GM06990 (cell line): ENCODE measurements at places on chromosomes 1 and 21.
A peak's percentile ranks its signal among the peaks of the same experiment; 100 is the strongest.

GRCh38 chr1:244052728-244053312, 1.7 kb downstream of the ZBTB18 start:
- no peak for DNase-seq

DNA sequence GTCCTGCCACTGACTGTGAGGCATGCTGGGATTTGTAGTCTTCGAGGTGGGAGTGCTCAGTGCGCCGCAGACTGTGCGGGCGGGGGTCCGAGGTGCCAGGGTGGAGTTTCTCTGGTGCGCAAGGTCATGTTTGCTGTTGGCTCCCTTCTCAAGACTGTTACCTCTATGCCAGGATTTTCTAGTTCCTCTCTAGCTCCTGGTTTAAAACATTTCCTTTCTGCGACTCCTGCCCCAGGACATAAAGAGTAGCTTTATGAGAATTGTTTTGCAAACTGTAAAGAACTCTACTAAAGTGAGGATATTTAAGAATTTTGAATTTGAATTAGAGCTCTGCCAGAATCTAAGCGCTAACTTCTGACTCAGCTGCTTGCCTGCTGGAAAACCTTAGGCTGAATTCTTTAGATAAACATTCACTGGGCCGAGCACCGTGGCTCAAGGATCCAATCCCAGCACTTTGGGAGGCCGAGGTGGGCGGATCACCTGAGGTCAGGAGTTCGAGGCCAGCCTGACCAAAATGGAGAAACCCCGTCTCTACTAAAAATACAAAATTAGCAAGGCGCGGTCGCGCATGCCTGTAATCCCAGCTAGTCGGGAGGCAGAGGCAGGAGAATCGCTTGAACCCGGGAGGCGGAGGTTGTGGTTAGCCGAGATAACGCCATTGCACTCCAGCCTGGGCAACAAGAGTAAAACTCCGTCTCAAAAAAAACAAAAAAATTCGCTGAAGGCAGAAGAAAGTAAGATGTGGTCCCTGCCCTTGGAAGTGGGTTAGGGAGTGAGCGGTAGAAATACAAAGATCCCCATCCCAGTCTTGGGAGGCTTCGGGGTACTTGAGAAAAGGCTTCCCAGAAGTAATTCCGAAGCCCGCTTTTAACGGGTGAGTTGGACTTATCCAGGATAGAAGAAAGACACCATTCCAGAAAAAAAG, 992 bp upstream of the USP48 start:
- DNase-seq: no peak

DNA sequence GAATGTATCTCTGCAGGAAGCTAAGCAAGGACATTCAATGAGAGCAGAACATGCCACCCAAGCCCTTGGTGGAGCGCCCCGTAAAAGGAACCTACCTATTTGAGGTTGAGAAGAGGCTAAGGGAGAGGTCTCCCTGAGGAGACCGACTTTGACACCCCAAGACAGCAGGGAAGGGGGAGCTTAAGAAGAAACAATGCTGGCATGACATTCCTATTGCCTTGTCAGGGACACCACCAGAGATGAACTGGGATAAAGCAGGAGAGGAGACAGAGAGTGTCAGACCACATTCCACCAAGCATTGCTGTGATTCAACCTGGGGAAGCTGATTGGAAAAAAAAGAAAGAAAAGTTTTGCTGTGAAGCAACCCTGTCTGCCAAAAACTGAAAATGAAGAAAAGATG, 13.3 kb upstream of the S100A2 start:
- no peak for DNase-seq

GRCh38 chr1:146036965-146037646, 15.6 kb upstream of the HJV start:
- peak; percentile 74 for DNase-seq

DNA sequence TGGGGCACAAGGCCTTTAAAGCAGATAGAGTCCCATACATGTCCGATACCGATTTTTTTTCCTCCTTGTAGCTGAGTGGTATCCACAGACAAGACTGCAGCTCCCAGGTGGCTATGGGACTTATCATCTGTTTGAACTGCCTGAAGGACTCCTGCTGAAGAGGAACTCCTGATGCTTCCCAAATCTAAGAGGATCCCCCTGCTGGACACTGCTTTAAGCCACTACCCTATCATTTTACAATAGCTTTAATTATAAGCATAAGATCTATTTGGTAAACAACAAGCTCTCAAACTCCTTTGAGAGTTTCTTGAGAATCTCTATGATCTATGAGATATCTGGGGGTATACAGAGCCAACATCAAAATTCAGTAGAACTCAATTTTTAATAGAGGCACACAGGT, 11.7 kb downstream of the NDC1 start:
- DNase-seq: no peak

DNA sequence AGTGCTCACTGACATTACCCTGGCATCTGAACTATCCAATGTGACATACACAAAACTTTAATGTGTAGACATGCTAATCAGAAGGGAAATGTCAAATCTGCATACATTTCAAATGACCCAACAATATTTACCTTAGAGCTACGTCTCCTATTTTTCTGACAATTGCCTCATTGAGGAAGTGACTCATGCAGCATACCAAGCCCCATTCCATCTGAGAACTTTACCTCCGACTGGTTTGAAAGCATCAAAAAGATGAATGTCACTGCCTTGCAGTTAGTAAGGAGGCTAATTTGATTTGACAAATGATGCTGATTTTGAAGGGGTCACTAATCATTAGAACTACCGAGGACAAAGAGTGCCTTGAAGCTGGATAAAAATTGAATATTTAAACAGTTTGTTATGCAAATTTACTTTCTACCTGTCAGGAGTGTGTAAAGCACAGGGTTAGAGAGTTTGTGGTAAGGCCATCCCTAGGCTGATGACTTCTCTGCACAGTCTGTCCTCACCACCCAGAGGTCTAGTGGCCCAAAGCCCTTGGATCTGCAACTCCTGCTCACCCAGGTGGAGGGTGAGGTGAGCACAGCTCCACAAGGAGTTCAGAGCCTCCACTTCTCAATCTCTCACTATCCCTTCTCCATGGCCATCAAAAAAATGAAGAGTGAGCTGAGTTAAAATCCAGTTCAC, 500.3 kb upstream of the C1orf87 start:
- no peak for DNase-seq

DNA sequence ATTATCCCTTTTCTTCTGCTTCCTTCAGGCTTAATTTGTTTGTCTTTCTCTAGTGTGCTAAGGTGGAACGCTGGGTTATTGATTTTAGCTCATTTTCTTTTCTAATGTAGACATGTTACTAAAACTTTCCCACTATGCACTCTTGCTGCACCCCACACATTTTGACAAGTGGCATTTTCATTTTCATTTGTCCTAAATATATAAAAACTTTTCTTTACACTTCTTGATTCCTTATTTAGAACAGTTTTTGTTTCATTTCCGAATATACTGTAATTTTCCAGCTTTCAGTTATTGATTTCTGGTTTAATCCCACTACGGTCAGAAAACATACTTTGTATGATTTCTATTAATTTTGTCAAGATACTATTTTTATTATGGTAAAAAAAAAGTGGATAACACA, 25.3 kb downstream of the SH3BP5L start:
- DNase-seq: no peak

DNA sequence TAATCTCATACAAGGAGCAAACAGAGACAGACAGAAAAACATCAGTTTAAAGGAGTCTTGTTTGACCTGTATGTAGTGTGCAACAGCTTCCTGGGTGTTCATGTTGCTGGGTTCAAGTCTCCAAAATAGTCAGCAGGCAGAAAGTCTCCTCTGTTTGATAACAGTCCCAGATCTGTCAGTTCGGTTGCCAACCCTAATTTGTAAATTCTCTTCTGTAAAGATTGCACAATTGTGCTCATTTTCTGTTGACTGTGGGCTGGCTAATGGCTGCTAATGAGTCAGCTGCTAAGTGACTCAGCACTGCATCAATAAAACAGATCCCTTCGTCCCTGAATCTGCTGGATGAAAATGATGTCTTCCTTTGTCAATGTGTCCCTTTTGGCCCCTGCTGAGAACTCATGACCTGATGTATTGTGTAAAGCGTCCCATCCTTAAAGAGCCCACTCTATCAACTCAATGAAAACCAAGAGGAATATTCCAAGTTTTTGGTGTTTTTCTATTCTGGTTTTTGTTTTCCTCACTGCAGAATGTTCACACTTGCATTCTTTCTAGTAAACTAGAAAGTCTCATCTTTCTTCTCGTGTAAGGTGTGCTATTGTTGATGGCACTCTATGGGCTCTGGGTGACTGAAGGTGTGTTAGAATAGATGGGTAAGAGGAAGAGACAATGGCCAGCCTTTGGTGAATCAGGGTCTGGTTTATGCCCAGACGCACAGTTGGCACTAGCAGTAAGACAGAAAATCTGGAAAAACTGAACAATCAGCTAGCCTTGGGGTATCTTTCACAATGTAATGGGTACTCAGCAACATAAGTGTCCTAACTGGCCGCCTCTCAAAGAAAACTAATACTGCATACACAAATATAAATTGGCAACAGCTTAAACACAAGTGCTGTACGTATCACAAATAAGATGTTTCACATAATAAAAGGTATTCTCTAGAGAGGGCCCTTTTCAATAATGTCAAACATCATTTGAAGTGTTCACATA, 75.1 kb upstream of the SIPA1L2 start:
- no peak for DNase-seq

- DNase-seq: no peak
Observed at GRCh38 chr1:84398175-84399155, at the start of gene DNASE2B. Gene DNASE2B (plus strand): TSS chr1:84398484. CDS start chr1:84398565, 81 bp downstream.

GRCh38 chr1:117275055-117275454, 64.3 kb upstream of the VTCN1 start:
- no peak for DNase-seq

- DNase-seq: no peak
Observed at GRCh38 chr1:209650454-209650853, 1.8 kb downstream of the LAMB3 start.

DNA sequence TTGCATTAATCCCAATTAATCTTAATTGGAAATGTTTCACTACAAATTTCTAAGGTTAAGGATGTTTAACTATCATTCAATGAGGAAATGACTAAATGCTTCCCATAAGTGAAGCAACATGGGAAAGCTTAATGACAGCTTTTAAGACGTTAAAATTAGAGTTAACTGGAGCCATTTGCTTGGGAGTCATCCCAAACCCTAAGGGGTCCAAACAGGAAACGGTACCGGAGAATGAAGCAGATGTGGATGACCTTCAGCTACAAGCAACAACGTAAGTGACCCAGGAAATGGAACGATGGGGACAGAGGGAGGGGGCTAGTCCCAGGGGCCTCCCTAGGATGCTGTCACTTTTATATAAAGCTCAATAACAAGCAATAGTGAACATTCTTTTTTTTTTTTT, 62.2 kb downstream of the CAPZB start:
- no peak for DNase-seq

DNA sequence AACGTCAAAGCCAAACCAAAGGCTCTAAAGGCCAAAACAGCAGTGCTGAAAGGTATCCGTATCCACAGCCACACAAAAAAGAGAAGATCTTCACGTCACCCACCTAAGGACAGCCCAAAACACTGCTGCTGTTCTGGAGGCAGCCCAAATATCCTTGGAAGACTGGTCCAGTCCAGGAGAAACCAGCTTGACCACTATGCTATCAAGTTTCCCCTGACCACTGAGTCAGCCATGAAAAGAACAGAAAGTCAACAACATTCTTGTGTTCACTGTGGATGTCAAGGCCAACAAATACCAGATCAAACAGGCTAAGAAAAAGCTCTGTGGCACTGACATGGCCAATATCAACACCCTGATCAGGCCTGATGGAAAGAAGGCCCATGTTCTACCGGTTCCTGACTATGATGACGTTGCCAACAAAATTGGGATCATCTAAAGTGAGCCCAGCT, 32.1 kb downstream of the ARID4B start:
- DNase-seq: no peak

GRCh38 chr21:33820798-33821197, 94.8 kb downstream of the ATP5PO start:
- DNase-seq: no peak

DNA sequence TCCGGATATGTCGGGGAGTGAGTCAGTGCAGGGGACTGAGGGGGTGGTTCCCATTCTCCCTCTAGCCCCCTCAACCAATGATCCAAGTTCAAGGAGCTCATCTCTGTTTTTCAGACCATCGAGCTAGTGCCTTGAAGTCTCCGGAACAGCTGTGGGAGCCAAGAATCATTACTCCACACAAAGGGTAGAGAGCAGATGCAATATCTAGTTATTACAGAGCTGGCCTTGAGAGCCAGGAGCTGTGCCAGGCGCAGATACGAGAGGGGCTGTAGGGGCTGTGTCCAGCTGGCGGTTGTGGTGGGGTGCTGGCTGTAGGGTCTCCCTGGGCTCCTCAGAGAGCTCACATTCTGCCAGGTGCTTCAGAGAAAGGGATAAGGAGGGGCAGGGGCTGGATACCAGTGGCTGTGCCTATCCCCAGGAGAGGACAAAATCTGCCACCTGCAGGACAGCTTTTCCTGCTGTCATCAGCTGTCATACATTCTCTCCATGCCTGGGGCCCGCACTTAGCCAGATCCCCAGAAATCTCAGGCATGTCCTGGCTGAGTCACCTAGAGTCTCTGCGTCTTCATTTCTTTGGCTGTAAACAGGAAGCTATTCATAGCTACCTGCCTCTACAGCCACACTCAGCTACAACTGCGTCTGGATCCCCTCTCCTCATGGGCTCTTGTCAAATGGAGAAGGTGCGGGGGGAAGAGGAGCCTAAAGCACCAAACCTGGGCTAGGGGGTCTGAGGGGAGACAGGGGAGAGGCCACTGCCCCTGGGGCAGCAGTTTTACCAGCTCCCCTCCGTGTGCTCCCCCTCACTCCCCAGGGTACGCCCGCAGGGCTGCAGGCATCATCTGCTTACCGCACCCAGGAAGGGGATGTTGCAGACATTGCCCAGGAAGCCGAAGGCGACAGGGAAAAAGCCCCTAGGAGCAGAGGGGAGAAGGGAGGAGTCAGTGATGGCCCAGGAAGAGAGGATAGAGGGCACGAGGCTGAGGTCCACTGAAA, 2.4 kb upstream of the KISS1 start:
- no peak for DNase-seq

DNA sequence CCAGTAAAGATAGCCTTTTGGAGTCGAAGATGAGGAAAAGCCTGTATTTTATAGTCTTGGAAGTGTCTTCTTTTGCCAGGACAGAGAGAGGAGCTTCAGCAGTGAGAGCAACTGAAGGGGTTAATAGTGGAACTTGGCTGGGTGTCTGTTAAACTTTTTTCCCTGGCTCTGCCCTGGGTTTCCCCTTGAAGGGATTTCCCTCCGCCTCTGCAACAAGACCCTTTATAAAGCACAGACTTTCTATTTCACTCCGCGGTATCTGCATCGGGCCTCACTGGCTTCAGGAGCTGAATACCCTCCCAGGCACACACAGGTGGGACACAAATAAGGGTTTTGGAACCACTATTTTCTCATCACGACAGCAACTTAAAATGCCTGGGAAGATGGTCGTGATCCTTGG, at the start of gene VCAM1:
Gene VCAM1 (plus strand): TSS at position 253 of the 400 bp plus-strand sequence. CDS start 119 bp downstream, at position 372.
- DNase-seq: peak; percentile 18

GRCh38 chr1:12302798-12303447, 73.1 kb downstream of the VPS13D start:
- DNase-seq: no peak

DNA sequence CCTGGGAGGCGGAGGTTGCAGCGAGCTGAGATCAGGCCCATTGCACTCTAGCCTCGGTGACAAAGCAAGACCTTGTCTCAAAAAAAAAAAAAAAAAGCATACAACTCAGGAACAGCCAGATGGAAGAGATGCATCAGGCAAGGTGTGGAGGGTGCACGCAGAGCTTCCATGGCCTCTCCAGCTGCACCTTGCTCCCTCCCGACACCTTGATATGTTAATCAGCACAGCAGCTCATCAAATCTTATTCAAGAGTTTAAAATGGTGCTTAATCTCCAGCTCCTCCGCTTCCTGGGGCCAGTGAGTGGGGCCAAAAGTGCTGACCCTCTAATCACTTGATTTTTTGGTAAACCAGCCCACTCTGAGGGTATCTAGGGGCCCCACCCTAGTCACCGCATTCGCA, 29.3 kb upstream of the FAM89A start:
- DNase-seq: no peak

- peak; percentile 85 for DNase-seq
Observed at GRCh38 chr21:37208056-37208721, 58.9 kb downstream of the VPS26C start.
